ENCODE measurements at places on chromosomes 3 and 15.

DNA sequence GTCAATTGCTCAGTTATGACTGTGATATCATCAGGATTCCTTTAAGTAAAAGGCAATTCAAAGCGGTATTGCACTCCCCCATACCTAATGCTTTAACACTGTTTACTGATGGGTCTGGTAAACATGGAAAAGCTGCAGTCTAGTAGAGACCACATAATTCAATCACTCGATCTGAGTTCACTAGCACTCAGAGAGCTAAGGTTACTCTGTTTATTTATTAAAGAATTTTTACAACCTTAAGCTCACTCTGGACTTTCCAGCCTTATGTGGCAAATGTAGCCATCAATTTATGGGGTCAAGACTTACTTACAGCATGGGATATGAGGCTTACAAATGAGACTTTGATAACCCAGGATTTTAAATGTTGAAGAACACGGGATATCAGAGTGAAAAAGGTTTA, 18.4 kb upstream of the CCR2 start:
- peak; percentile 43 for DNase-seq

DNA sequence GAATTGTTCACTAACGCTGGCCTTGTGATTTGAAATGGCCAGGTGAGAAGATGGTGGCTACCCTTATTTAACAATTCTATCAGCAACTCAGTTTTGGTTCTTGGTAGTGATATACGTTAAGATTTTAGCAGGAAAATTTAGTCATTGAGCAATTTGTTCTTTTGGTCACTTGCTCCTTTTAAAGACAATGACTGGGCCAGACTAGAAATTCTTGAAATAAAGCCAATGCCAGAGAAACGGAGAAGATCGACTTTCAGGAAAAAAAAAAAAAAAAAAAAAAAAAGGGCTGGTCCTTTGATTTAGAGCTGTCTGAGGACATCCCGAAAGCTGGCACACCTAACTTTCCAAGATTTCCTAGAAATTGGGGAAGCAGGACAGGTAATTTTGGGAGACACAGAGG, 178.5 kb downstream of the FNDC3B start:
- DNase-seq, result no peak

- no peak for DNase-seq
These were observed 1041.3 kb downstream of the ROBO1 start for GRCh38 chr3:78726545-78726944.

DNA sequence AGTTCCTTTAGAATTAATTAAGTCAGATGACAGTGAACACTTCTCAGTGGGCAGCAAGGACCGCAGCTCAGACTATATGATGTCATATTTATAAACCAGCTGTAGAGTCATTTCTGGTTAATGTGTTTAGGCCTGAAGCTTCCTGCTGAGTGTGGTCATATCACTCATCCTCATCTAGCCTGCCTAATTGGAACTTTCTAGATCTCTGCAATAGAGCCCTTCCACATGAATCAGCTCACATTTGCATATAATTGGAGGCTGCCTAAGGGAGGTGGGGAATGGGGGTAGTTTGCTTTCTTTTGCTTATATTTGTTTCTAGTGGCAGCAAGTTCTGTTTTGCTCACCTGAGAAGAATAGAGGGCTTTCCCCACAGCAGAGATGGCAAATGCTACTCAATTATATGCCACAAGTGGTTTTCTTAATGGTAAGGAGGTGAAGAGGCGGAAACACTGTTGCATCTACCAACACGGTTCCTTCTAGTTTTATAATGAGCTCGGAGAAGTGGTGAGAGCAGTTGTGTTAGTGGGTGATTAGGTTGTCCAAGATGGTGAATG, 148.1 kb downstream of the KLHL25 start:
- DNase-seq, result peak; percentile 24

GRCh38 chr3:98014268-98014585, 20.9 kb downstream of the GABRR3 start:
- DNase-seq, result no peak

DNA sequence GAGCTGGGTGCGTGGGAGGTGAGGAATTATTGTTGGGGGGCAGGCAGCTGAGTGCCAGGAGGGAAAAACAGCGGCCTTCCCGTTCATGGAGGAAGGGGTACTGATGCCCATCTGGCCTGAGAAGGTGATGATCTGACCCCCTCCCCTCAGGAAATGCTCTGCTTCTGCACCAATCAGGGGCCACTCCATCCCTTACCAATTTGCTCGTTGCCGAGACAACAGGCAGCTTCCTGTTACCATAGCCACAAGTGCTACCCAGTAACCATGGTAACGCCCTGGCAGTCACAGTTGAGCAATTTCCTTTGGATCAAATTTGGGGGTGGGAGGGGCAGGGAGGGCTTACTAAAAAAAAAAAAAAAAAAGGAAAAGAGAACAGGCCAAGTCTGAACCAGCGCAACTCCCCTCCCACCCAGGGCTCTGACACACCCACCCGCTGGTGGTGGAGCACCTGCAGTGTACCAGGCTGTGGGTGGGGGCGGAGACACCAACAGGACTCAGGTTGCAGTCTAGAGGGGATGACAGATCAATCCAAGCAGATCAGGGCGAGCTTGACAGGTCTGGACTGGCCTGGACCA, 13.7 kb downstream of the CELF6 start:
- no peak for DNase-seq
